Skin of body (tissue), 3 donors: ENCODE measurements at places on chromosomes 5 and 9. TPM values are rescaled to one million over a fixed set of nuclear protein-coding genes. Genes with fewer than 3 reads are reported as not detected.

- no peak for DNase-seq
Measured at GRCh38 chr5:117893211-117893610, 1095.1 kb downstream of the DTWD2 start.

- DNase-seq: no peak
Measured at GRCh38 chr9:69324549-69325401, at the start of gene ENTREP1. ENTREP1 (plus strand) TSS chr9:69325215; CDS start chr9:69325310, 95 bp downstream.

GRCh38 chr9:35790385-35791296, 750 bp upstream of the NPR2 start:
- peak; percentile 94 for DNase-seq

DNA sequence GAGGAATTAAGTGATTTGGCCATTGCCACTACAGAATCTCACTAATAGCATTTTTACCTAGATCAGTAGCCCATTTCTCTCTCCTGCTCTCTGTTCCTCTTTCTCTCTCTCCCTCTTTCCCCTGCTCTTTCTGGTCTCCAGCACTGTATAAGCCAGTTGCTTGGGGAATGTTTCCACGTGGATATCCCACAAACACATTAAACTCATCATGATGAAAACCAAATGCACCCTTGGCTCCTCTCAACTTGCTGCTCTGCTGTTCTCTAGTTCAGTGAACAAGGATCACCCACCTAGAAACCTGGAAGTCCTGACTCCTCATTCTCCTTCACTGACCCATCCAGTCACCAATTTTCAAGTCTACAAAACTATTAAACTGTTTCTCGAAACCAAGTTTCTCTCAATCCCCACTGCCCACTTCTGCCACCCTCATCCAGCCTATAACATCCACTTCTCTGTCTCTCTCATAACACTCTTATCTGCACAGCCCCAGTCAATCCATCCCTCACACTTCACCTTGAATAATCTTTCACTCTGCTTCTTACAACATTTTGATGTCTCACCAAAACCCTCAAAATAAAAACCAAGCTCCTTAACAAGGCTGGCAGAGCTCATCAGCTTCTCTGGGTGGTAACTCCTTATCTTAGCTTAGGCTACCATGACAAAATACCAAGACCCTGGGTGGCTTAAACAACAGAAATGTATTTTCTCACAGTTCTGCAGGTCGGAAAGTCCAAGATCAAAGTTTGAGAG, 79.3 kb downstream of the ARL15 start:
- peak; percentile 26 for DNase-seq

MAPK9 gene
- 18.8 TPM for total RNA-seq

DNA sequence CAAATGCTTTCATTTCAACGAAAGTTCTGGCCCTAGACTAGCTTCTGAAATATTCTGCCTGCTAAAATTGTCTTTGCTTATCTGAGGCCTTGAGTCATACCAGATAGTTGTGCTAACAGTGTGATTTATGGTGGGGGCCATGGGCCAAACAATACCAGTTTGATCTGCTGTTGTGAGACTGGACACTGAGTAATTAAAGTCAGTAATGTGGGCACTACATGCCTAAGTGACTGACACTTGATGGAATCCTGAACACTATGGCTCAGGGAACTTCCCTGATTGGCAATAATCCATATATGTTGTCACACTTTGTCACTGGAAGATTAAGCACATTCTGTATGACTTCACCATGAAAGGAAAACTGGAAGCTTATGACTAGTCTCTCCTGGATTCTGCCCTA, 127.6 kb upstream of the CYLC2 start:
- no peak for DNase-seq

GRCh38 chr9:32955655-32956478, 45.6 kb downstream of the APTX start:
- DNase-seq: no peak

DNA sequence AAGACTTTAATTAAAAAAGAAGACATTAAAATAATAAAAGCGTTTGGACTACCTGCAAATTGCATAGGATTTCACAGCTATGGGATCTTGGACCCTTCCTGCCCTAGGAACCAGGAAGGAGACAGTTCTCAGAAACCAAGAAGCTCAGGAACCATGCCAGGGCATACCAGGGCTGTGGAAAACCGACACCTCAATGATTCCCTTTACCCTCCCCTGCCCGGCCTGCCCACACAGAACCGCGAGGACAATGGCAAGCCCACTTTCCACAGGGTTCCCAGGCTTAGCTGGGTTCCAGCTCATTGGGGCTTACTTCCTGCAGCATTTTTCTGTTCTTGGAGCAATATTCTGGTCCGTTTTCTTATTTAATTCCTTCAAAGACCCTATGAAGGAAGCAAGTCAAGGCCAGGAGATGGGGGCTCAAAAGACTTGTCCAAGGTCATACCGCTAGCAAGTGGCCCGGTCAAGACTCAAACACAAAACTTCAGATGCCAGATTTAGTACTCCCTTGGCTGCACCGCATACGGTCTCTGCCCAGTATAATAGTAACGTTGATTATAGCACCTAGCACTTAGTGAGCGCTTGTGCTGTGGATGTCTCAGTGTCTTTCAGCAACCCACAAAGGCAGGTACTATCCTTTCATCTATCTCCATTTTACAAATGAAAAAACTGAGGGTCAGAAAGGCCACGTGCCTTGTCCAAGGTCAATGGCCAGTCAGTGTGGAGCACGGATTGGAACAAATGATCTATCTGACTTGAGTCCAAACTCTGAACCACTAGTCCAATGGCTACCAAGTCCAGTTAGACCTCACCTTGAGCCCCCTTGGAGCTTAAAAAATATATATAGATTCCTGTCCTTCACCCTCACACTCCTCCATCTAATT, 6.8 kb downstream of the FAT2 start:
- no peak for DNase-seq

GRCh38 chr9:92764381-92764987, at the start of gene BICD2:
BICD2 (minus strand) TSS chr9:92764833; CDS start chr9:92764744, 89 bp downstream.
- no peak for DNase-seq

DNA sequence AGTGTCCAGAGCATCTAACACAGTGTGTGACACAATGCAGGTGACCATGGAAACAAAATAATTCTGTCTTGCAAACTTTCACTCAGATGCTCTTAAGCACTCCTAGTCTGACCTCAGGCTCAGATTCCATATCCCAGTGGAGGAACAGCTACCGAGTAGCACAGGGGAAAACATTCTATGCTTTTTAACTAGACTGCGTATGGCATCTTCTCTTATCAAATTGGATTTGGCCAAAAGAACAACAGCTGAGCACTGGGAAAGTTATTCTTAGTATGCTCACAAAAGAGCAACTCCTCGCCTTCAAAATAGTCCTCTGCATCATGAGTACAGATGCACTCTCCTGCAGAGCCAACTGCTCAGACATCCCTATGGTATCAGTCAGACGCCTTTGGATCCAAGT, 528.2 kb upstream of the DAP start:
- no peak for DNase-seq

GRCh38 chr9:16347886-16348285, 522.6 kb downstream of the BNC2 start:
- DNase-seq: no peak

RFESD gene
- total RNA-seq: 6.7 TPM

BICD2 gene
- 55.6 TPM for total RNA-seq

GRCh38 chr5:151772846-151773561, 1.2 kb downstream of the G3BP1 start:
- peak; percentile 30 for DNase-seq

- no peak for DNase-seq
Measured at GRCh38 chr9:113026200-113026599, 14.2 kb upstream of the ZNF883 start.

- DNase-seq: no peak
Measured at GRCh38 chr9:70488793-70489105, 74.3 kb upstream of the KLF9 start.

DNA sequence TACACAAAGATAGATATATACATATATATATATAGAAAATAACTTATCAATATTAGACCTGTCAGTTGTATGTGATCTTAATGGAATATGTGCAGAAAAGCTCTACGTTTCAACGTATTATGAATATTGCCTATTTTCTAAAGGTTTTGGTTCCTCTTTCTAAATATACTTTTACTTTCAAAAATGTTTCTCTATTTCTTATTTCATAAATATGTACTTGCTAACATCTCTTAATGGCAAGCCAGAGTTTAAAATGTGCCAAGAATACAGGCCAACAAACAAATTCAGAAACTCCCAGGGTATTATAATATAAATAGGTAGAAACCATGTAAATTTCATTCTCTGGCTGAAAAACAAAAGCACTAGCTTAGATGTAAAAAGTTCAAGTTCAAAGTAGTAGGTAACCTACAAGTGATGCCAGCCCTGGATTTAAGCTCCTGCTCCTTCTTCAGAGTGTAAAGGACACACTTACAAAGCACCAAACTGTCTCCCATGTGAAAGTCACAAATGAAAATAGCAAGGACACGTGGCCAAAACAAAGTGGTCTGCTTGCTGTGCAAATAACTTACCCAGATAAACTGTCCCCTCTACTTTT, 685.1 kb upstream of the DMAC1 start:
- DNase-seq: no peak

GRCh38 chr5:135236908-135237747, 161.9 kb downstream of the MACROH2A1 start:
- peak; percentile 20 for DNase-seq

DNA sequence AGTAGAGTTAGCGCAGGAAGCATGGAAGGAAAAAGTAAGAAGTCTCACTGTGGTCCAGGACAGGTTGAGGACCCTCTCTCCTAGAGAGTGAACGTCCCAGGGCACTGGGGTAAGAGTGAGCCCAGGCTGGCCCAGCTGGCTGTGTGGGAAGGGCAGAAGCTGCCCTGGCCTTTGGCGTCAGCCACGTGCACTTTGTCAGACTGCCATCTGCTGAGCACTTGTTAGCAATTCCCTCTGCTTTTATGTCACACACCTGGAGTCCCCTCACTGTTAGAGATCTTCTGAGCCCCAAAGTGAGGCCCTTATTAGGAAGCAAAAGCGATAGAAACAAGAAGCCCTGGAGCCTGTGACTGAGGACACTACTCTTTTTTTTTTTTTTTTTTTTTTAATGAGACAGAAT, 79.1 kb downstream of the UGCG start:
- DNase-seq: no peak

INSL6 gene
- total RNA-seq: not detected

DNA sequence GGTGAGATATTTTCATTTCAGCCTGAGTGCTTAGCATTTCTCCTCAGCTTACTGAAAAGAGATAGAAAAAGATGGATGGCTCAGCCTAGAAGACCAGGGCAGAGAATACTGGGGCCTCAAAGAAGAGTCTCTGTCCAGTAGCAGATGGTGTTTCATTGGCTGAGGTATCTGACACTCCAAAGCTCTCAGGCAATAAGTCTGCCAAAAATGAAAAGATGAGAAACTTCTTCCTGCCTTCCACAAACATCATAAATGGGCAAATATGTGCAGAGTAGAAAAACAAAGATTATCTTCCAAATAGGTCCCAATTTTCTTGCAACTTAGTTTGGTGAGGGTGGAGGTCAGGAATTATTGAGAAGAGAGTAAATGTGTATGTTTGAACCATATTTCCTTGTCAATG, 87.4 kb upstream of the ICE1 start:
- DNase-seq: no peak

- no peak for DNase-seq
Measured at GRCh38 chr9:134278286-134278685, 48.0 kb upstream of the RXRA start.

CCIN gene
- 0.89 TPM for total RNA-seq

C9orf153 gene
- 0.79 TPM for total RNA-seq

GRCh38 chr9:92736563-92737215, 27.9 kb downstream of the BICD2 start:
- no peak for DNase-seq

- DNase-seq: no peak
Measured at GRCh38 chr5:75660678-75661465, 49.6 kb downstream of the ANKDD1B start.

PCDHB3 gene
- 2.7 TPM for total RNA-seq
